HuH-7.5 (cell line): ENCODE measurements at places on chromosomes 12 and 14.

DNA sequence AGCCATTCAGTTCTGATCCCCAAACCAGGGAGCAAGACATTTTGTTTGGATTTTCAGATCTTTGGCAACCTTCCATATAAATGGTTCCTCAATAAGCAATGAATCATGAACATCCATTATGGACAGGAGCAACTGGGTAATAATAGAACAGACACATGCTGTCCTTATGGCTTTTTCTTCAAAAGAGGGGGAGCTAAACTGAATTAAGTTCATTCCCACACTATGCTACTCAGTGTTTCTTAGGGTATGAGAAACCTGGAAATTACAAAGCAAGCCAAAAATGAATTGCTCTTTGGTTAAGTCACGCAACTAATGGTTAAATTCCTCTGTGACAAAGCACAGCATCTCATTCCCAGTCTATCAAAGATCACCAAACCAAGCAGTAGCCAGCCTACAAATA lies 51.0 kb downstream of the PTGER2 start:
- no peak for DNase-seq

- peak; percentile 15 for DNase-seq
Observed at GRCh38 chr14:71116568-71117122, 209.4 kb downstream of the PCNX1 start.

DNA sequence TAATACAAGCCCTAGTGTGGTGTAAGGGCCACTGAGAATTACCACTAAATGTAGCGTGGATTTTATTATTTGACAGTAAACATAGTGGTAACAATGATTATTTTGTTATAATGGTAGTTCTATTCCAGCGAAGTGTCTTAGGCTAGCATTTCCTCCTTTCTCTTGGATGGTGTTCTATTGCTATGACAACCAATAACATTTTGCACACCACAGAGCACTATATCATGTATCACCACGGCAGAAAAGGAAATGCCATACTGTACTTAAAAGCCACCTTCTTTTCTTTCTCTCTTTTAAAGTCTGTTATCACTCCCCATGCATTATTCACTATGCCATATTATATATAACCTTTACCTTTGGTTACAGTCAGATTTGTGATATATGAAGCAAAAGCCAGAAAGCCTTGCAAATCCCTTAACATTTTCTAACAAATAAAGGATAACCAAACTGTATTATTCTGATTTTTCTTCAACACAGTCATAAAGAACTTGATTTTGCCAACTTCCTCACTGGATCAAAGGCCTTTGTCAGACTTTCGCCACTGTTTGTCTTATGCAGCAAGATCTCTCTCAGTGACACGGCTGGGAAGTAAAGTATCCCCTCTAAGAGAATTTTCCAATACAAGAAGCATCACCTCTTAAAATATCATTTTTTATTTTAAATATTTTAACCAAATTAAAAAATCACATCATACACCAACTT lies 195.8 kb downstream of the FOXN3 start:
- DNase-seq: no peak

DNA sequence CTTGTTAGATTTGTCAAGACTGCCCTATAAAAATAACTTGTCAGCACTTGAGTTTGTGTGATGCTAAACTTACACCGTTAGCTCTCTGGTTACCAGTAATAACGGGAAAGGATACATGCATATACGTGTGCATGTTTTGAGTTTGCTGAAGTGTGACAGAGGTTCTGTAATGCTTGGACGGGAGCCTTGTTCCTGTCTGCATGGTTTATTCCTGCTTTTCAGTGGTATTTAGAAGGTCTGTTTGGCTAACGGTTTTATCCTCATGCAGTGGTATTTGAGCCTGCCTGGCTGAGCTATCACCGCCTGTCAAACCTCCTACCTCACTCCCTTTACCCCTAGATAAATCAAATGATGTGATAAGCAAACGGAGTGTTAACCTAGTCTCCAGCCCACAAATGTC lies 305.6 kb downstream of the GALC start:
- DNase-seq: no peak

DNA sequence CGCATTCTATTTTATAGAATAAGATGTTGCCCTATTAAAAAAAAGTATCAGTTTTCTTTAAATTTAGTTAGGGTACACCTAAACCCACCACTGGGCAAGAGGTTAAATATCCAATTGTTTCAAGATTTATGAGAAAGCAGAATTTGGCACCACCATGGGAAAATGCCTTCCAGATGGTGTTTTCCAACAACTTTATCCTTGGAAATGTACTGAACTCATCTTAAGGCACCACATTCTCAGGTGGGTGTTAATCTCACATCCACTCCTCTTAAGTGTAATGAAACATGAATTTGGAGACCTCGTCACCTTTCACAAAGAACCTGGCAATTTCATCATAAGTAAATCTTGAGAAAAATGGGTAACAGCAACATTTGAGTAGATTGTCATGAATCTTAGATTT lies 13.1 kb downstream of the CBX5 start:
- no peak for DNase-seq

- DNase-seq: no peak
Observed at GRCh38 chr12:123767613-123768012, 5.5 kb downstream of the DNAH10 start.

DNA sequence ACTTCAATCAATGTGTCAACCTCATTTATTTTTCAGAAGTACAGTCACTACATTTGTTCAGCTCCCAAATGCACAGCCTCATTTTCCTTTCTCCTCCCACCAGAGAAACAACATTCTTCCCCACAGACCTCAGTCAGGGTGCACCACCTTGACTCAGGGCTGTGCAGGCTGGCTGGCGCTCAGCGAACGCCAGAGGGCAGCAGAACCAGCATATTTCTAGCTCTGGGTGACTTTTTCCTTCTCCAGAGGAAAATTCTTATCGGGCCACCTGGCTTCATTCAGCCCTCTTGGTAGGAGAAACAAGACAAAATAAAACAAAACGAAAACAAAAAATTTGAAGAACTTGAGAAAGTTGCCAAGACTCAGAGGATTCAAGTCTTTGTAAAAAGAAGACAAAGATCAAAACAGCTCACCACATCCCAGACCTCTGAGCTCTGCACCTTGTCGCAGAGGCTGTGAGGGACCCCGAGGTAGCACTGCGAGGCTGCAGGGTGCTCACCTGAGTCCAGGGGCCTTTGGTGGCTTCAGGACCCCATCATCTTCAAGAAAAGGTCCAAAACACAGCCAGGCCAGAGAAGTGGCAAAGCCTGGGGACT lies 33.7 kb downstream of the PAH start:
- DNase-seq: peak; percentile 34

DNA sequence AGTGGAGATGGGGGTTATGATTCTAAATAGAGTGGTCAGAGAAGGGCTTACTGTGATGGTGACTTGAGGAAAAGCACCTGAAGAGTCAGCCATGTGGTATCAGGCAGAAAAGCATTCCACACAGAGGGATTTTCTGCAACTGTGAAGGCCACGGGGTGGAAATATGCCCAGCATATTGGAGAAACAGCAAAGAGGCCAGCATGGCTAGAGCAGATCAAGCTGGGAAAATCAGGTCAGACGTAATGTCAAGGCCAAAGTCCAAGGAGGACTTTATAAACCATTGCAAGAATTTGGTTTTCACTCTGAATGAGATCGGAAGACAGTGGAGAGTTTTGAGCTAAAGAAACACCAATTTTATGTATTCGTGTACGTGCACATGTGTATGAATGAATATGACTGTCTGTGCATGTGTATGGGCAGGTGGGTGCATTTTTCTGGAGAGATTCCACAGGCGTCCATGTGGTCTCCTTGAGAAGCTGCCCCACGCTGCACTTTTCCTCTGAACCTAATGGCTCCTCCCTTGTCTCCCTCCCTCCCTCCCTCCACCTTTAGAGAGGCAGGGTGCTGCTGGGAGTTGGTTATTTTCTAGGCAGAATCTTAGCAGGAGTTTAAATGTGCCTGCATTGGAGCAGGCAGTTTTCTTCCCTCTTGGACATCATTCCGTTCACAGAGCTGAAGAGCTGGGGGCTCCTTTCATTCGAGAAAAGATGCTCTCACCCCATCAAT lies 97.4 kb upstream of the PPP4R3A start:
- DNase-seq: no peak

DNA sequence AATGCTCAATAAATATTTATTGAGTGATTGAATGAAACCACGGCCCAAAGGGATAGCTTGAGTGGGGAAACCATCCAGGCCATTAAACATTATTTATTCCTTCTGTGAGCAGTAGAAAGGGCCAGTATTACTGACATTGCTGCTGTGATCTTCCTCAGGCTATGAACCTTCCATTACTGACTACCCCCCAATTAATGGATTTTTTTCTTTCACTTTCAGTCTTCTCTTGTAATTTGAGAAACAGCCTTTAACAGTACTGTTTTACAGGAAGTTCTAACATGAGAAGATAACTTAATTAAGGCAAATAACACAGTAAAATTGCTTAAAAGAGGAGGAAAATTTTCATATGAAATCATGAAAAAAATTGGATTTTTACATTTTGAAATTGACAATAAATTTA lies 629.5 kb downstream of the TRHDE start:
- DNase-seq: no peak

DNA sequence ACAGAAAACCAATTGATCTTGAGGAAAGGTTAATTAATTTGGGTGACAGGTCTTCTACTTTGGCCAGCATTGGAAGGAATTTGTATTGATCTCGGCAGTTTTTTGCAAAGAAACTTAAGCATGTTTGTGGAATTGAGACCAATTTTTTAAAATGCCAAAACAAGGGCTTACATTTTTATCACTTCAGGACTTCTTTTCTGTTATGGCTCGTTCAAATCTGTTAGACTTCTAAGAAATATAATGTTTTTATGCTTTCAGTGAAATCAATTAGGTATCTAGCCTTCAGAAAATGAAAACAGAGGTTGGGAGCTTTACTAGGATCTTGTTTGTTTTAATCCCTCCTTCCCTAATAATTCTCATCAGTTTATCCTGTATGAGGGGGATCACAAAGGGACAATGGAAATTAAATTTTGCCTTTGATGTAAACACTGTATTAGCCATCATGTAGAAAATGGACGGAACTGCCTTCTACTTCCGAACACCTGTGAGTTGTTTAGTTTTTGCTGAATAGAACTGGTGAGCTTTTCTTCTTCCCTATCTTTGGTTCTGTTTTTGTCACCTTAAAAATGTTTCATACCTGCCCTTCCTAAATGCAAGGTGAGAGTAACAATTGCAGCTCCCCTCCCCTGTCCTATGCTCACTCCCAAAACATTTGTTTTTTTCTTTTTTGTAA lies 7.8 kb downstream of the FOXA1 start:
- no peak for DNase-seq

- DNase-seq: no peak
Observed at GRCh38 chr12:63021116-63021515, 86.2 kb upstream of the PPM1H start.

GRCh38 chr12:42508913-42509460 lies 80.6 kb downstream of the PRICKLE1 start:
- DNase-seq: no peak

- no peak for DNase-seq
Observed at GRCh38 chr14:90388437-90388836, 8.4 kb upstream of the CALM1 start.

- no peak for DNase-seq
Observed at GRCh38 chr14:61365667-61366212, 44.4 kb downstream of the PRKCH start.

DNA sequence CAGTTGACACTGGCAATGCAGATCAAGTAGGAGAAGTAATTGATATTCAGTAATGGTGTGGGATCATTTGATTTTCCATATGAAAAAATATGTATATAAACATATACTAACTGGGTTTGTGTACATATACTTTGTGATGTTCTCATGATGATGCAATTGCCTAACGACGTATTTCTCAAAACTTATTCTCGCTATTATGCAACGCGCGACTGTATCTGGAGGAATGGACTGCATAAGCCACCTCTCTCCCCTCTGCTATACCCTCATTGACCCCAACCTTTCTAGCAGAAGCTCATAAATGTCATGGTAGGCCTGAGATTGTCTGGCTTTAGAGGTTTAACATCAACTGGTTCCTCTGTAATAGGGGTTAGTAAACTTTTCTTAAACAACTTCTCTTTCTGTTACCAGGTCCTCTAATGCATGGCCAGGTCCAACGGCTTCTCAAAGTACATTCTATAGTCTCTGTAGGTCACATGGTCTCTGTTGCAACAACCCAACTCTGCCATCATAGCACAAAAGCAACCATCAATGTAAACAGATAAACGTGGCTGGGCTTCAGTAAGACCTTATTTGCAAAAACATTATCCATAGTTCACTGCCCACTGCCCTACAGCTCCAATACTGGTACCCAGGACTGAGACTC lies 59.3 kb downstream of the FOXN3 start:
- no peak for DNase-seq

DNA sequence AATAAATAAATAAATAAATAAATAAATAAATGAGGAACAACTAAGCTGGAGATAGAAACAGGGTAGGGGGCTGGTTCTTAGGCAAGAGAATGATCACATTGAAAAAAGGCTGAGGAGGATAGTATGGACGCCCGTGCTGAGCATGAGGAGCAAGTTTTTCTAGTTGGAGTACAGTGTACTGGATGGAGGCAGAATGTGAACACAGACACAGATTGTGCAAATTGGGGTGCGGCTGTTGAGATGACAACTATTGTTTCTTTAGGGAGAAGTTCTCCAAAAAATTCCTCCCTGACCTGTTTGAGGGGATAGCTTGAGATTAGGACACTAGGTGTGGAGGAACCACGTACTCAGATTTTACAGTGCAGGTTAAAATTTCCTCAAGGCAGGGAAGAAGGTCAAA lies 979 bp upstream of the BIN2 start:
- no peak for DNase-seq

GRCh38 chr12:127115468-127116035 lies 1151.4 kb upstream of the TMEM132C start:
- DNase-seq: no peak

GRCh38 chr12:66638666-66639065 lies 40.2 kb downstream of the GRIP1 start:
- no peak for DNase-seq

GRCh38 chr12:52903285-52903854 lies 1.5 kb downstream of the KRT8 start:
- peak; percentile 83 for DNase-seq

GRCh38 chr14:55398679-55399078 lies 13.0 kb downstream of the ATG14 start:
- DNase-seq: no peak

DNA sequence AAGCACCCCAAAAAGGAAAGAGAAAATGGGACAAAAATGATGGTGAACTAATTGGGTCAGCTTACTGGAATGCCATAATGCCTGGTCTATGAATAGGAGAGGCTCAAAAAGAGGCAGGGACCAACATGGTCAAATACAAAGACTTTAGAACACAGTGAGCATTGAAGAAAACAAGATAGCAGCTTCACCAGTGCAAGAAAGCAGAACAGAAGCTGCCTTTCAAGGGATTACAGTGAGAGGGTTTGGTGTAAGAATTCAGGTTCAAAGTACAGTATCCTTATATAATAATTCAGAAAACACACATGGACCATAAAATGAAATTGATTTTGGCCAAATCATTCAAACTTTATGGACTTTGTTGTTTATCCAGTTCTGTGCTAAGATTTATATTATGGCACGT lies 162.1 kb downstream of the NAV3 start:
- no peak for DNase-seq

GRCh38 chr12:64824130-64824499 lies 332 bp upstream of the TBC1D30 start:
- DNase-seq: no peak

GRCh38 chr12:4435537-4435936 lies 10.1 kb downstream of the FGF6 start:
- no peak for DNase-seq
